Tibial nerve (tissue), 4 donors: ENCODE measurements at places on chromosomes 6 and 20. TPM values are rescaled to one million over a fixed set of nuclear protein-coding genes. Genes with fewer than 3 reads are reported as not detected.

AIF1 gene
- 51.5 TPM for total RNA-seq

- no peak for DNase-seq
Measured at GRCh38 chr6:100173211-100173610, 179.2 kb upstream of the MCHR2 start.

- no peak for DNase-seq
Measured at GRCh38 chr6:119791736-119792135, 442.2 kb upstream of the MAN1A1 start.

DNA sequence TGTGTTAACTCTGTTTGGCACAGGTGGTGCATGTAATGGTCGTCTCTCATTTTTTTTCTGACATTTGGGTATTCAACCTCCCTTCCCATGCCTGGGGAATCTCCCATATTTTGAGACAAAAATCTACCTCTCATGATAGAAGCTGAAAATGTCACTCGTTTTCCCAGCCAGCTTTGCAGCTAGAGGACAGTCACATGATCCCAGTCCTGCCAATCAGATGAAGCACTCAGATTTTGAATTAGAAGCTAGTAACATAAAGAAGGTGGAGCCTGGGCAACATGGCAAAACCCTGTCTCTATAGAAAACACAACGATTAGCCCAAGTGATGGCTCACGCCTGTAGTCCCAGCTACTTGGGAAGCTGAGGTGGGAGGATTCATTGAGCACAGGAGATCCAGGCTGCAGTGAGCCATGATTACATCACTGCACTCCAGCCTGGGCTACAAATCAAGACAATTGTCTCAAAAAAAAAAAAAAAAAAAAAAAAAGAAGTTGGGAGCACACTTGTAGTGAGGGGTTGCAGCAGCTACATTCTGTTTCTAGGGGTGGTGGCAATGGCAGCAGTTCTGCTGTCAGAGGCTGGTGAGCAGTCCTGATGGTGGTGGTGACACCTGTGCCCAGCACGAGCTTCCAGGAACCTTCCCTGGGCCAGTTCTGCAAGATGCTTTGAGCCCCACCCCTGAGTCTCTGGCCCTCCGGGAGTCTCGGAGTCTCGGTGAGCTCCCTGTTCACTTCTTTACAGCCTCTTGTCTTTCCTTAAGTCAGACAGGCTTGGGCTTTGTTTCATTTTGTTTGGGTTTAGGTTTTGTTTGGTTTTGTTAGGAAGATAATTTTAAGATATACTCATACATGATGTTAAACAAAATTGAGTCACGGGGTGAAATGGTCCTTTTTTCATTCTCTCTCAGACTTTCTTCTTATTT lies 94.1 kb upstream of the KCNG1 start:
- DNase-seq: no peak

DNA sequence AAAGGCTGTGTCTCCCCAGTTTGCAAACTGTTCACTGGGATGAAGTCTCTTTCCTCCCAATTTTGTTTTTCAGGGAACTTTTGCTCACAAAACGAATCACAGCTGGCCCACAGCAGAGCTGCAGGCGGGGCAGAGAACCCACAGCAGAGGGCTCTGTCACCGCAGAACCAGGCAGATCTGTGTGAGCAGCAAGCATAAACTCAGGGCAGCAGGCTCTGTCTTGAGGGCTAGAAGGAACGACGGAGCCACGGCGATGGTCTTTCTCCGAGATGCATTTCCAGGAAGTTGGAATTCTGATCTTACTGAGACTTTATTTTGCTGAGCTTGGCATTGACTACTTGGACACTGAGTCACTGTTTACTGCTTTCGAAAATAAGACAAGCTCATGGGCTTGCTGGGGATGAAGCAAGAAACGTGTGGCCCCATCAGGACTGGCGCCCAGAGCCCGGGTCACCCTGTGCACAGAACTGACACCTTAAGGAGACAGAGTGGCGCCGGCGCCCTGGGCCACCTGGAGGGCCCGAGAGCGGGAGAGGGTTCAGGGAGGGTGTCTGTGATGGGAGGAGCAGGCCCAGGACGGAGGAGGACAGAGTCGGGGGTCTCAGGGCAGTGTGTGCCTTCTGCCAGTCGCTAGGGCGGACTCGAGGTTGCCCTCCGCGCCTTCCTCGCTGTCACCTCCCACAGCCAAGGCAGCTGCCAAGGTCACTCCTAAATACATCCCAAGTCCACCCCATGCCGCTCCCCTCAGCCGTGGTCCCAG lies 106.3 kb upstream of the NXT1 start:
- no peak for DNase-seq
